ENCODE measurements at places on chromosomes 5 and 9. TPM values are rescaled to one million over a fixed set of nuclear protein-coding genes. Genes with fewer than 3 reads are reported as not detected.

DNA sequence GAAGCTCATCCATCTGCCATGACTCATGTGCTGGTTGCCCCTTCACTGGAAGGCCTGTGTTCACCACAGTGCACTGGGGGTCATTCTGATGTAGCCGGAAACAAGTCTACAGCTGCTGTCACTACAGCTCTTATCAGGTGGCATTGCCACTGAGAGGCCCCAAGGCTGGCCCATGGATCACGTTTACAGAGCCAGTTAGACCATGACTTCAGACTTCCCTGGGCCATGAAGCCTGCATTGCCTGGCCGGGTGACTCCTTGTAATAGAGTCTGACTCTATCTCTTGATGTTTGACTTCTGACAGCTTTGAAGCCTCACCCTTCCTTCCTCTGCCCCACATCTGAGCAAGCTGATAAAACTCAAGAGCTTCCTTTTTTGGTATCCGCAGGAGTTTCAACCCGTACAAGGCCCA lies 473.5 kb upstream of the DAP start:
- peak; percentile 3 for DNase-seq
- H3K4me3 ChIP-seq: no peak overlapping the region
- H3K27ac ChIP-seq: no peak overlapping the region
- no peaks in the 10 kb centered on the region for H3K36me3 ChIP-seq

DNA sequence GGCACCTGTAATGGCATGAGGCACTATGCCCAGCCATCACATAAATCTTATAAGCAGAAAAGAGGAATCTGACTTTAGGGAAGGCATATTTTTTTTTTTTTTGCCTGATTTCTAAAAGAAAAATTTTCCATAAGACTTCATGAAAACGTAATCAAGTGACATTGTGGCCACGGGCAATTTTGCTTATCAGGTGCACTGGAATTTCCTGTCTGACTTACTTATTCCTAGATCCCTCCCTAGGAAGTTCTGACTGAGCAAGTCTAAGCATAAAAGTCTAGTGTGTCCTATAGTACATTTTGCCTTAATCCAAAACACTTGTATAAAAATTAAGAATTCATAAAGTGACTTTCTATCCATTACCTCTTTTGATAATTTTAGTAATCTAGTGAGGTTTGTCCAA lies 12.5 kb downstream of the C5orf46 start:
- no peaks in the 10 kb centered on the region for H3K36me3 ChIP-seq
- no peak overlapping the region for H3K27ac ChIP-seq
- H3K4me3 ChIP-seq: no peak overlapping the region
- no peaks in the 10 kb centered on the region for H3K27me3 ChIP-seq

DNA sequence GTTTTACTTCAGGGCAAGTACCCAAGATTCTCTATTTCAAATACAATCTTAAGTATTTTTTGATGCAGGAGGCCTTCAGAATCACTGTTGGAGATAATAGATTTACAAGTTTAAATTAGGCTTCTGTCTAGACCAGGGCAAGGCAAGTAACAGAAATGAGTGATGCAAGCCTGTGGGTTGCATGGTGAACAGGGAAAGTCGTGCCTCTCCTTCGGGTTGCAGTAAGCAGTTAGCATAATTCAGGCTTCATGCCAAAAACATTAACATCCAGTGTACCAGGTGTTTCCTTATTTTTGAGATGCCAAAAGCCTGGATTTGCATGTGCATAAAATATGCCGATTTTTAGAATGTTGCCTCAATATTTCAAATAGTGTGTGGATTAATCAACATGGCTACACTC lies 369.0 kb downstream of the CAAP1 start:
- H3K4me1 ChIP-seq: no peaks in the 10 kb centered on the region
- H3K4me3 ChIP-seq: no peak overlapping the region
- H3K36me3 ChIP-seq: no peaks in the 10 kb centered on the region
- no peak overlapping the region for H3K27ac ChIP-seq

GRCh38 chr5:149323621-149324205 lies 21.6 kb upstream of the GRPEL2 start:
- H3K4me1 ChIP-seq: no peaks in the 10 kb centered on the region
- no peak overlapping the region for H3K4me3 ChIP-seq
- no peaks in the 10 kb centered on the region for H3K27me3 ChIP-seq
- H3K36me3 ChIP-seq: no peaks in the 10 kb centered on the region
- no peak overlapping the region for H3K27ac ChIP-seq

GRCh38 chr9:96087669-96088299 lies 212.3 kb downstream of the ERCC6L2 start:
- H3K27me3 ChIP-seq: no peaks in the 10 kb centered on the region
- DNase-seq: no peak
- H3K36me3 ChIP-seq: no peaks in the 10 kb centered on the region
- no peak overlapping the region for H3K27ac ChIP-seq
- no peaks in the 10 kb centered on the region for H3K4me1 ChIP-seq

- no peak overlapping the region for H3K4me3 ChIP-seq
- no peaks in the 10 kb centered on the region for H3K27me3 ChIP-seq
- no peak overlapping the region for H3K27ac ChIP-seq
- H3K4me1 ChIP-seq: no peaks in the 10 kb centered on the region
- peak; percentile 42 for DNase-seq
Measured at GRCh38 chr5:90866333-90866732, 307.7 kb downstream of the ADGRV1 start.

DNA sequence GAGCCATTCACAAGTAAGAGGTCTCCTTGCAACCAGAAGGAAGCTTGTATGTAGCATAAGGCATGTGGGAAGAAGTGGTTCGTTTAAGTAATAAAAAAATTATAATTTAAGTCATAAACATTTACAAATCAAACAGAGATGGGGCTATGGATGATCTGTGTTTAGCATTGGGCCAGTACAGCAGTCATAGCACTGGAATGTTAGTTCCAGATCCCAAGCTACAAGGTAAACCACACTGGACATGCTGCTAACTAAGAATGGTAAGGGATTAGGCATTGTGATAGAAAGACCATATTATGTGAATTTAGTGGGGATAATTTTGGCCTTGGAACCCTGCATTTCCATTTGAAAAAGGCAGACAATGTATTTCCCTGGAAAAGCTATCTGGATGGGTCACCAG lies 170.4 kb upstream of the KCNN2 start:
- no peaks in the 10 kb centered on the region for H3K27me3 ChIP-seq
- no peak for DNase-seq
- no peaks in the 10 kb centered on the region for H3K4me1 ChIP-seq
- no peak overlapping the region for H3K4me3 ChIP-seq

DNA sequence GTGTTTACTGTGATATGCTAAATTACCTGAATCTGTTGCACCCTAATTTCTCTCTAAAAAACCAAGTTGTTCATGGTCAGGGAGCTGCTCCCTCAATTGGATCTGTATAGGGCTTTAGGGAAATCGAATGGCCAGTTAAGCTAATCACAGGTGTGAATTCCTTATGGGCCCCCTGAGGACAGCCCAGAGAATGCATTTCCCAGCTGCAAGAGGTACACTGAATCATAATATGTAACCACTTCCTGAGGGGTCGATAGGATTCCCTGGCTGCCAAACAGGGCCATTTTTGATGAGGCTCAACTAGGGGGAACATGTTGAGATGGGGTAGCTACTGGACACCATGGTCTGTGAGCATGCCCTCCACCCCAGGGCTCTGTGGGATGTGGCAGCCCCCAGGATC lies 478.6 kb downstream of the CCDC171 start:
- H3K4me1 ChIP-seq: no peaks in the 10 kb centered on the region
- DNase-seq: no peak

DNA sequence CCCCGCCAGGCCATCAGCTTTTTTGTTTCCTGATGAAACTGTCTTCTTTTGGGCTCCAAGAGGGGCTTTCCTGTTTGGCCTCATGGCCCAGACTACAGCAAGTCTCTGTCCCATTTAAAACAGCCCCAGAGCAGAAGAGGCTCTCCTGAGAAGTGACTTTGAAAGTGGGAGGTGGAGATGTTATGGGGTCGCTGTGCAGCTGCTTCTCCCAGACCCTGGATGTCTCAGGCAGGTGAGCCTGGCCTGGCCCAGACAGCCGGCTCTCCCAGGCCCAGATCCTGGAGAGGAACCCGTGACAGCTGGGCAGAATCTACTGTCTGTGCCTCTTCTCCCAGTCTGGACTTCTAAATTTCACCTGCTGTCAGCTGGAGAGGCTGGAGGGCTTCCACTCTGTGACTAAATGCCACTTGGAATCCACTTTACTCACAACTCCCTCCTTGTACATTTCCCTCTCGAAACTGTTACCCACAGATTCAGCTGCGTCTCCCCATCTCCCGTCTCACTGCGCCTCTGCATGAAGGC lies 20.6 kb downstream of the FAM78A start:
- H3K4me1 ChIP-seq: peaks cover 73% of the 10 kb centered on the region
- peak overlapping the region; percentile 85 for H3K27ac ChIP-seq
- peak overlapping the region; percentile 50 for H3K4me3 ChIP-seq
- no peaks in the 10 kb centered on the region for H3K27me3 ChIP-seq
- no peak for DNase-seq
- H3K36me3 ChIP-seq: no peaks in the 10 kb centered on the region

DNA sequence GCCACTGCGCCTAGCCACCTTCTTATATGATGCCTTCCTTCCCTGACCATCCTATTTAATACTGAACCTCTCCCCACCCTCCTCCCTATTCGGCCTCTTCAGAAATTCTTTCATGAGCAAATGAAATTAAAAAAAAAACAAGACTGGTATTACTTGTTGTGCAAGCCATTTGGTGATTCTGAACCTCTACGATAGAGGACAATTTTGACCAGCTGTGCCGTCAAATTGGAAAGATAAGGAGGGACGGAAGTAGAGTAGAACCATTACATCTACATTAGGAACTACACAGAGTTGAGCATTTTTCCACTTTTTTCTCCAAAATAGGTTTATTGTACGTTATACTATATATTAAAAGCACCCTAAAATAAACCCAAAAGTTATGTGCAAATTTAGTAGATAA lies 2.9 kb downstream of the DHX29 start:
- no peaks in the 10 kb centered on the region for H3K27me3 ChIP-seq
- DNase-seq: no peak
- H3K4me3 ChIP-seq: no peak overlapping the region
- peaks cover 22% of the 10 kb centered on the region for H3K4me1 ChIP-seq

GRCh38 chr5:127995556-127995955 lies 88.0 kb upstream of the SLC12A2 start:
- H3K27ac ChIP-seq: no peak overlapping the region
- H3K36me3 ChIP-seq: no peaks in the 10 kb centered on the region
- no peaks in the 10 kb centered on the region for H3K27me3 ChIP-seq
- no peak overlapping the region for H3K4me3 ChIP-seq

DNA sequence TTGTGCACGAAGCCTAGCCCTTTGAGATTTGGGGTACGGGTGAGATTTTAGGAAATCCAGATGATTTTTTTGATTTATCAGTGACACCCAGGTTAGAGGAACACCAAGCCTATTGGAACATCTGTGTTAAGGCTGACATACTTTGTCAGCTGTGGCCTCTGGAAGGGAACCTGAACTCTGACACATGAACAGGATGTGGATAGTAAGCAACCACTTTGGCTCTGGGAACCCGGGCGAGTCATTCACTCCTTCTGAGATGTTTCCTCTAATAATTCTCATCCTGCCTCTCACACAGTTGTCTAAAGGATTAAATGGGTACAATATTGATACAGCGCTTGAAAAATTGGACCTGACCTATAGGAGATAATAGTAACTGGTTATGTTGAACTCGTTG lies 67.8 kb downstream of the FGF1 start:
- H3K36me3 ChIP-seq: no peaks in the 10 kb centered on the region
- no peak overlapping the region for H3K27ac ChIP-seq

- no peaks in the 10 kb centered on the region for H3K27me3 ChIP-seq
- no peak overlapping the region for H3K27ac ChIP-seq
- DNase-seq: peak; percentile 23
- peaks cover 14% of the 10 kb centered on the region for H3K36me3 ChIP-seq
- no peaks in the 10 kb centered on the region for H3K4me1 ChIP-seq
Measured at GRCh38 chr5:7886849-7887475, 18.0 kb downstream of the MTRR start.

DNA sequence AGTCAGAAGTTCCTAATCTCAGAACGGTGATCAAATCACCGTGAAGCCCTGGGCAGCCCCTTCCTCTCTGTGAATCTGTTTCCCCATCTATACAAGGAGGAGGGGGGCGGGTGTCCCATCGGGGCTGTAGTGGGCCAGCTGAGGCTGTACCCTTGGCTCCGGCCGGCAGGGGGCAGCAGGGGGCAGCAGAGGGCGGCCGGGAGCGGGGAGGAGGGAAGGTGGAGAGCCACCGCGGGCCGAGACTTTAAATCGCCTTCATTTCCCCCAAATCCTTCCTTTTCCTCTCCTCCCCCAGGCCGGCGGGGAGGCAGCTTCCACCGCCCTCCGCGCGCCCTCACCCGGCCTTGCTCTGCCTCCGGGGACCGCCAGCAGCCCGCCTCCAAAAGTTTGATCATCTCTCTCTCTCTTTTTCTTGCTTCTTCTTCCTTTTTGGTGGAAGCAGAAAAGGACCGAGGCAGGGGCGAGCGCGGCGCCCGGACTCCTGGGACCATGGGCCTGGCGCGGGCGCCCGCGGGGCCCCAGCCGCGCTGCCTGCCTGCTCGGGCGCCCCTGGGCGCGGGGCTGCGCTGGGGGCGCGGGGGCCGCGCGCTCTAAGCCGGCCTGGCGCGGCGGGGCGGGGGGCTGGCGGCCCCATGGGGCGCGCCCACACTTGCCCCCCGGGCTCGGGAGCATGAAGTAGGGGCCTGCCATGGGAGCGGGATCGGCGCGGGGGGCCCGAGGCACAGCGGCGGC lies at the start of gene COL27A1:
Gene COL27A1 (plus strand): TSS at position 275 of the 732 bp plus-strand sequence. CDS start 414 bp downstream, at position 689.
- no peak within 1 kb of the TSS for H3K27ac ChIP-seq
- peak within 1 kb of the TSS; percentile 40 for H3K4me3 ChIP-seq
- H3K4me1 ChIP-seq: no peaks in the 10 kb centered on the region

DNA sequence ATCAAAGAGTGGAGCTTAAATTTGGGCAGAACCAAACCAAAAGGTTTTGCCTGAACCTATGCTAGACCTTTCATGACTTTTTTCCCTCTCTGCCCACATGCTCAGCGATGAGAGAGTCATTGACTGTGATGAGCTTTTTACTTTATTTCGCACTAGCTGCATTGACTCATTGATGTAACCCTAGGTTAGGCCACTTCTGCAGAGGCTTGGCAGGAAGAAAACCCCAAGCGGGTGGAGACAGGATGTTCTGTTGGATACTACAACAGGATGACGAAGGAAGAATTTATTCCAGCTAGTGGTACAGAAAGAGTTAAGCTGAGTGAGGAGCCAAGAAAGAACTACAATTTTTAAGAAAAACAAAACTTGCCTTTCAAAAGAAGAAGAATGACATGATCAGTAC lies 18.4 kb downstream of the AGXT2 start:
- H3K36me3 ChIP-seq: no peaks in the 10 kb centered on the region
- no peaks in the 10 kb centered on the region for H3K4me1 ChIP-seq
- H3K27ac ChIP-seq: no peak overlapping the region
- no peaks in the 10 kb centered on the region for H3K27me3 ChIP-seq
- no peak overlapping the region for H3K4me3 ChIP-seq

GRCh38 chr9:89400403-89401116 lies 82.3 kb downstream of the SECISBP2 start:
- H3K36me3 ChIP-seq: peaks cover 54% of the 10 kb centered on the region
- H3K4me1 ChIP-seq: no peaks in the 10 kb centered on the region
- no peaks in the 10 kb centered on the region for H3K27me3 ChIP-seq
- no peak for DNase-seq

The IPPK gene
- polyA plus RNA-seq: 2.8 TPM

The SLC22A4 gene
- polyA plus RNA-seq: not detected

The KCNT1 gene
- not detected for polyA plus RNA-seq
